ENCODE measurements at places on chromosomes 3 and 15.

DNA sequence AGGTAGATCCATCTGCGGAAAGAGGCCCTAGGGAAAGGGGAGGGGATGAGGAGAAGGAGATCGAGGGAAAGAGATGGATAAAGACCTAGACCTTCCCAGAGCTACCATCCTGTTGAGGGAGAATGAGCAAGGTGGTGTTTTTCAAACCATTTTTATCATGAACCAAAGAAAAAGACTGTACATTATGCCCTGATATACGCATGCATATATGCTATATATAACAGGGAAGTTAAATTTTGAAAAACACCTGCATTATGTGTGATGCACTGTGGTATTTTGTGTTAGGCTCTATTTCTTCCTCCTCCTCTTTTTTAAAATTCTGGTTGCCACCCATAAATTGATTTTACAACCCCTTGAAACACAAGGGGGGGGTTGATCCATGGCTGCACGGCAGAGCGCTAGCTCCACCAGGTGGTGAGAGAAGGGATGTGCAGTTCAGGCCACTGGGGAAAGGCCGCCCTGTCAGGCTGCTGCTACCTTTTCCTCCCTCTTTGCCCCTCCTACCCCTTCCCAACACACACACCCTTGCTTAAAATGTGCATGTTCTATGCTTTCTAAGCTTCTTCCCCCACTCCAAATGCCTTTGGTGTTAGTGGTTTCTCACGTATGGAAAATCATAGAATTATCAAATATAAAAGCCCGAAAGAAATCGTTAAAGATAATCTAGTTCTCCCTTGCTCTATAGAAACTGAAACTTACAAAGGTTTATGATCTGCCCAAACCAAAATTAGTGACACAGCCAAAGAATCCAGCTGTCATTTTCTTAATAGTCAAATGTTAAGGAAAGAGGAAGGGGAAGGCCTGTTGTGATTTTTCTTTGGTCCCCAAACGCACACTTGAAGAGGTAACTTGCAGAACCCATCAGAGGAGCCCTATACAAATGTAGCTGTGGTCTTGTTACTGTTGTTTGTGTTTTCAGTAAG lies 262.0 kb upstream of the UMPS start:
- peak; percentile 56 for DNase-seq

GRCh38 chr3:37223141-37223558 lies 48.8 kb upstream of the LRRFIP2 start:
- peak; percentile 35 for DNase-seq

DNA sequence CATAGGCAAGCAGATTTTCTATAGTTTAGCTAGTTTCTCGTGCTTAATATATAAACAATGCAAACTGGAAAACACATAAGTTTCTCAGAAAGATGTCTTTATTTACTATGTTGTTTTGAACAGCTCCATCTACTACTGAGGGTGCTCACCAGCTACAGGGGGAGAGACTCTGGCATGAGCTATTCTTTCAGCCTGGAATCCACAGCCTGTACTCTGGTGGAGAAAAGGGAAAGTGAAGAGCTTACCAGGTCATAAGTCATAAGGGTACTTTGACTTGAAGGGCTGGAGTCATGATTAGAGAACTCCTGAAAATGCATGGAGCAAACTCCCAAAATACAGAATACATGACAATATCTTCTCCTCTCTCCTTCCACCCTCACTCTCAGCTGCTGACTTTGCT lies 4.4 kb upstream of the AVEN start:
- DNase-seq: peak; percentile 26

DNA sequence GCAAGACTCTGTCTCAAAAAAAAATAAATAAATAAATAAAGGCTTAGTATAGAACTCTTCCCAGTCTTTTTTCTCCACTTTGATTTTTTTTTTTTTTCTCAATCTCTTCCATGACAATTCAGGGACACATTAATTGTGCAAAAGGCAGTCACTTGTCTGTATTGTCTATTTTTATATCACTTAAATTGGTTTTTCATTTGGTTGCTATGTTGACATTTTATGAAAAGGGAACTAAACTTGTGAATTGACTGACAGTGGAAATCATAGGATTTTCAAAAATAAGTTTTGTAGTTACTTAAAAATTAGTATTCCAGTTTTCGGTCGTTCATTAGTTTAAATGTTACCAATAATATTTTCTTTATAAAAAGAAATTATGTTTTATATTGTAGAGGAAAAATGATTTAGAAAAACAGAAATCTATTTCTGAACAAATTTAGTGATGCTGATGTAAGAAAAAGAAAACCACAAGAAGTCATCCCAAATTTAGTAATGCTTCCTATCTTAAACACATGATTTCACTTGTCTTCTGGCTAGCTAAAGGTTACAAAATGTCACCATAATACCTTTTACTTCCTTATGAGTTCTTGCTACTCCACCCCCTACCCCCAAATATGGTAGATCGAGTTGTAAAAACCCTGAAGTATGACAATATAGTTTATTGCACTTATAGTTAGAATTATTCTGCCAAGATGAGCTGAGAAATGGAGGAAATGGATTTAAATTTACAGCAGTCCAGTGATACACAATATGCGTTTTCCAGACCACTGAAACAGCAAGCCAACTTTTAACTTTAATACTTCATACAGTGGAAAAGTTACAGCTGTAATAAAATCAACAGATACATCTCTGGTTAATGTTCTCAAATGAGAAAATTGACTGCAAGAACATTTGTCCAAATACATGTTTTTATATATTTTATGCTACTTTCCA lies 37.0 kb downstream of the PPARG start:
- DNase-seq: no peak

DNA sequence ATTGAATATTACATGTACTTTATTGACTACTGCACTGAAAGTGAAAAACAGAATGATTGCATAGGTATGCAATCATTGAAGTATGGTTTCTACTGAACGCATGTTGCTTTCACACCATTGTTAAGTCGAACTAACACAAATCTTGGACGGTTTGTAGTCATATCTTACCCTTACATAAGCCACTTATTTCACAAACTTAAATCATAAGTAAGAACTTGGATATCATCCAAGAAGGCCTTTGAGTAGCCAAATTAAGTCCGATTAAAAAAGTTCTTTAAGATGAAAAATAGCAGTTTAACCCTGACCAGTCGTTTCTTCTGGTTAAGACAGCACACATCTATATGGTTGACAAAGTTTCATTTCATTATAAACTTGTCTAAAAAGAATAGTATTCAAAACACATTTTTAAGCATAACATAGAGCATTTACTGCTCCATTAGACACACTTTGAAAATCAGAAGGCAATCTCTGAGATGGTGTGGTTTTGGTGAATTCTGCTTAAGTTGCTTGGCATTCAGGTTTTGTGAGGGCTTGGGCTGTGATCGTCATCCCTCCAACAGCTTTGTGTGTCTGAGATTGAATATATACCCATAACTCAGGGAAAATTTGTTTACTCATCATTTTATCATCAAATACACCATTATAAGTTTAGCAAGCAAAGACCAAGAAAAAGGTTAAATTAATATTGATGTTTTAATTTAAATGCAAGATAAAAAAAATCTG lies 92.2 kb downstream of the NFKBIZ start:
- DNase-seq: peak; percentile 40

GRCh38 chr3:24110051-24110450 lies 165.0 kb downstream of the NR1D2 start:
- no peak for DNase-seq

GRCh38 chr15:77033729-77034671 lies 36.9 kb downstream of the TSPAN3 start:
- DNase-seq: no peak

GRCh38 chr3:80010021-80010571 lies 242.3 kb upstream of the ROBO1 start:
- DNase-seq: no peak

GRCh38 chr3:161500068-161500796 lies 3.6 kb downstream of the OTOL1 start:
- no peak for DNase-seq

- DNase-seq: peak; percentile 93
Observed at GRCh38 chr3:71542521-71543370, 40.8 kb downstream of the FOXP1 start.

DNA sequence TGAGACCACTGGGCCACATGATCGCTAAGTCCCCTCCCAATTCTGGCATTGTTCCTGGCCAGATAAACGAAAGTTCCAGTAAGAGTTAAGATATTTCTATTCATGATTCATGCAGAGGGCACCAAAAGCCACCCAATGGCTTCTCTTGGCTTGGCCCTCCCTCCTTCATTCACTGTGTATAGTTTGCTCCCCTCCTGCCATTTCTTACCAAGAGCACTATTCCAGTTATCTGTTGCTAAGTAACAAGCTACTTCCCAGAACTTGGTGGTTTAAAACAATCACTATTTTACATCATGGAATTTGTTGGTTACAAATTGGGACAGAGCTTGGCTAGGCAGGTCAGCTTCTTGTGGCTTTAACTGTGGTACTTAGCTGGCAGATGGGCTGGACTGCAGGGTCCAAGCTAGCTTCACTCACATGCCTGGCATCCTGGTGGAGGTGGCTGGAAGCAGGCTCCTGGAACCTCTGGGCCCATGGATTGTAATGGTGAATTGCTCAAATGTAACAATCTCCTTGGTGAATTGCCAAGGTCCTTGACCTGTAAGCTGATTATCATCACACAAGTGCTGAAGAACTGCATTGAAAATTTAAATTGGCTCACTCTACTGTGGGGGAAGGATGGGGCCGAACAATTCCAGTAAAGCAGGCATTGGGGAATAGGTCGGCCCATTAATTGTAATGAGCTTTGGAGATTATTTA lies 16.6 kb downstream of the EAF1 start:
- DNase-seq: peak; percentile 23

DNA sequence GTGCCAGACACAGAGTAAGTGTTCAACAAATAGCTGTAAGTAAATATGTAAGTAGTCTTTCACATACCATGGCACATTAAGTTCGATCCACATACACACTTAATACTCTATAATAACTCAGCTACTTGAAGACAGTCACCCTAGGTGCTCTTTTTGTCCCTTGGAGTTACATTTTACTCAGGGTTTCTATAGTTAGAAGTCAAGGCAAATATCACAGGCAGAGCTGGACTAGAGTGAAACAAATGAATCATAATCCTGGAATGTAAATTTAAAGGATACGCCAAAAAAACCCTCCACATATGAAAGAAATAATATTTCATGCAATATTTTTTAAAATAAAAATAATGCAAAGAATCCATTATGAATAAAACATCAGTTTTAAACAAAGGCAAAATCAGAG lies 461.8 kb downstream of the MAGI1 start:
- no peak for DNase-seq

DNA sequence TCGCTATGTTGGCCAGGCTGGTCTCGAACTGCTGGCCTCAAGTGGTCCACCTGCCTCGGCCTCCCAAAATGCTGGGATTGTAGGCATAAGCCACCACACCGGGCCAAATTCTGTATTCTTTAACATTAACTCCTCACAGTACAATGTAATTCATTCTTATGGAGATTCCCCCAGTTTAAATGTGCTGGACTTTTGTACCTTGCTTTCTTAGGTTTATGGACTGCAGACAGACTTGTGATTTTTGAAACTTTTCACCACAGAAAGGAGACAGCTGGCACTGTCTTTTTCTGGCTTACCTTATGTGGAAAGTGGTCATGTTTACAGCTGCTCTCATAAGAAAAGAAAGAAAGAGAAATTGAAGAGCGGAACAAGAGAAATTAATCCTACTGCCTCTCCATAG lies 103.8 kb downstream of the IQCH start:
- DNase-seq: no peak

DNA sequence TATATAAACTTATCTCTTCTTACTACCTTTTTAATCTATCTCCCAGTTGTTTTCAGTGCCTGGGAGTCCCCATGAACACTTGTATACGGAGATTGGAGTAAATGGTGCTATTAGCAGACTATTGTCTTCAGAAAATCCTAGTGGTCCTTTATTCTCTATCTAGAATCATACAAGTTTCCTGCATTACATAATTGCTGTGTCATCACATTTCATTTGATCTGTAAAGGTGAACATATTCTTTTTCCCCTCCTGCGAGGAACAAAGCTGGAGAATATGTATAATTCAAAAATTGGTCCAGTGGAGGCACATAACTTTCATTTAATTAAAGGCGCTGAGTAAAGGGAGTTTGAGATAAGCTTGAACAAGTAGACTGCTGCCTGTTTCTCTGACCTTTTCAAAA lies 324.8 kb downstream of the FEZF2 start:
- no peak for DNase-seq

GRCh38 chr3:77081240-77081661 lies 41.4 kb downstream of the ROBO2 start:
- no peak for DNase-seq

GRCh38 chr15:72135719-72136118 lies 17.5 kb downstream of the SENP8 start:
- DNase-seq: no peak

DNA sequence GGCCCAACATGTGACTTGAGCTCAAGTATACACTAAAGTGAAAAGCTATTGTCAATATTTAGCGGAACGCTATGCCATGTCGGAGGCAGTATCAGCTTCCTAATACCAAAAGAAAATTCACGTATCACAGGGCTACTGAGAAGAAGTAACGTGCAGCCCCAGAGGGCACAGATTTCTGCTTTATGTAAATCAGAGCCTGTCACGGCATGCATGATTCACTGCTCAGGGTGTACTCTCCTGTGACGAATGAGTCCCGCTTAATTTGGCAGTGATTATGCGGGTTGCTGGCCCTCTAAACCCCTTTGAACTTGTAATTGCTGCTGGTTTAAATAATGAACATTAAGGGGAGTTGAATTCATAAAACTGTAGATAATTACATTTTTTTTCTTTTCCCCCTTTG lies 85.3 kb downstream of the MEIS2 start:
- DNase-seq: peak; percentile 55

- DNase-seq: peak; percentile 6
Observed at GRCh38 chr15:66006986-66007385, 137.7 kb downstream of the RAB11A start.

GRCh38 chr3:184491867-184492615 lies 69.5 kb upstream of the EPHB3 start:
- DNase-seq: no peak

DNA sequence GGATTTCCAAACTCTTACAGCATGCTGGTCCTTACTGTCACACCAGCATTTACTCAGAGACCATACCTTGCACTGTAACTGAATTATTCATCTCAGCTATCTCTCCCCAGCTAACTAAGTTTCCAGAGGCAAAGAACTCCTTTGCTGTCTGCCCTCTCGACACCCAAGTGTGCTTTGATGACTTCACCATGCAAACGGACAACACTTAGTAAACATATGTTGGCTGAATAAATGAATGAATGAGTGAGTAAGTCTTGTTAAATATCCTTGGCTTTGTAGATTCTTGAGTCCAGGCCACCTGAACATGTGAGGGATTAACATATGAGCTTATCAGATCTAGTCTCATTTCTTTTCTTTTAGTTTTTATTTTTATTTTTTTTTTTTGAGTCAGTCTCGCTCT lies 138.2 kb downstream of the PLD1 start:
- no peak for DNase-seq
